Stimulated activated CD4-positive, alpha-beta T cell treated with anti-CD3 and anti-CD28 coated beads, Interleukin-1b, Interleukin-23, amount 100 ng/mL, for 48 hours (primary cell): ENCODE measurements at places on chromosomes 1 and 21.

- DNase-seq, result no peak
Measured at GRCh38 chr1:160081261-160081936, at the start of gene KCNJ9. TSS of gene KCNJ9 (plus strand) at chr1:160081538. CDS start at chr1:160084031, 2,493 bp downstream.

DNA sequence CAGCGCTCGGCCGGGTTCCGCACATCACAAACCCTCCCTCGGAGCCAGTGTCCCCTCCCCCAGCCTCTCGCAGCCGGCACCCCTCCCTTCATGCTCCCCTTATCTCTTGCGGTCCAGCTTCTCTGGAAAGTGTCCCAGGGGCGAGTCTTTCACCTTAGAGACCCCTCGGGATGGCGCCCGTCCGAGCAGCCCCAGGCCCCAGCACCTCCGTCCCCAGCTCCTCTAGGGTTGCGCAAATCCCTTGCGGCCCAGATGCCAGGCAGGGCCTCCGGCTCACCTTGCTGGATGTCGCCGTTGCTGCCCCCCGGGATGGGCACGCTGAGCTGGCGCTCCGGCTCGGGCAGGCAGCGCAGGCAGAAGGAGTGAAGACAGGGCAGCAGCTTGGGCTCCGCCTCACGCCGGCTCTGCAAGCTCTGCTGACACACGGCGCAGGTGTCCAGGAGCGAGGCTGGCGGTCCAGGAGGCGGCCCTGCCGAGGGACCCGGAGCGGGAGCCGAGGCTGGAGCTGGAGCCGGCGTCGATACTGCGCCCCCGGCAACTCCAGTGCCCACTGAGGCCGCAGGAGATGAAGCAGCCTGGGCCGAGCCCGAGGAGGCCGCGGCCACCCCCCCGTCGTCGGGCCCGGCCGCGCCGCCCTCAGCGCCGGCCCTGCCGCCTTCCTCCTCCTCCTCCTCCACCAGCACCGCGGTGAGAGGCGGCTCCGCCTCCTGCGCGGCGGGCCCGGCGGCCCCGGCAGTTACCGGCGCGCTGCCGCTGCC lies 550 bp downstream of the TRIM33 start:
- DNase-seq, result peak; percentile 28

DNA sequence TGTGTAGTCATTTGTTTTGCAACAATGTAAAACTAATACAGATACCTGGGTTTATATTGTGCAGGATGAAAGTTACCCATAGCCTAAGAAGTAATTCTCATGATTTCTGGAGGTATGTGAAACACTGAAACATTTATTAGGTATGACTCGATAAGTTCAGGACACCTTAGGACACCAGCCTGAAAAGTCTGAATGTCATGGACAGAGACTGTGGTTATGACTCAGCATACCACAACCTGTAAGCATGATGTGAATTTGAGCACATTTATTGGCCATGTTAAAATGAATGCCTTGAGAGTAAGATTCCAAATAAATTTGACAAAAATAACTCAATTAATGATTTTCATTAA lies 1471.7 kb upstream of the B3GALT2 start:
- no peak for DNase-seq

- no peak for DNase-seq
Measured at GRCh38 chr21:30044447-30045064, 104.8 kb upstream of the GRIK1 start.

GRCh38 chr21:42526379-42526727 lies 12.7 kb downstream of the SLC37A1 start:
- DNase-seq, result no peak
